GM19239 (cell line): ENCODE measurements at places on chromosomes 3 and 15.

DNA sequence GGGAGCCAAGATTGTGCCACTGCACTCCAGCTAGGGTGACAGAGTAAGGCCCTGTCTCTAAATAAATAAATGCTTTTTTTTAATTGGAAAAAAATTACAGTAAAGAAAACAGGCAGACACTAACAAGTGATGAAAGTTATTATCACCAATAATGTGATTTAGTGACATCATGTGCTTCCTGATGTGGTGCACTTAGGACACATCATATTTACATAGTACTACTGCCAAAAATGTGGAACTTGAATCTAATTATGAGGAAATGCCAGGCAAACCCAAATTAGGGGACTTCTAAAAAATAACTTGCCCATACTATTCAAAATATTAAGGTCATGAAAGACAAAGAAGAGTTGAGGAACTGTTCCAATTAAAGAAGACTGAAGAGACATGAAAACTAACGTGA lies 30.8 kb downstream of the MAP4 start:
- no peak for DNase-seq

GRCh38 chr3:171789759-171790505 lies 20.4 kb downstream of the PLD1 start:
- no peak for DNase-seq

DNA sequence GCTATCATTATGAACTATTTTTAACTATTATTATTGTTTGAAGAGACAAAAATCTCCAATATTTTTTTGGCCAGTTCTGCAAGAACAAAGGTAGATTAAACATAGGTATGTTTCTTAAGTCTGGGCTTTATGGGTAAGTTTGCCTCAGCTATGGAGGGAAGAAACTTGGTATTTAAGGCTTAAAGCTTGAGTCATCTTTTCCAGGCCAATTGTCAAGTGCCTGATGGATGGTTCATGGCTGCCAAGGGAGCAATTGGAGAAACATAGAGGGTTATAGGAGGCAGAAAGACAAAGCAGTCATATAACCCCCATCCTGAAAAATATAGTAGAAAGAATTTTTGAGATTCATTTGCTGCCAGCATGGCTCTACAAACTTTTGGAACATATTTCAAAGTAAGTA lies 7.2 kb upstream of the STAC start:
- no peak for DNase-seq

GRCh38 chr3:177946936-177947335 lies 589.3 kb upstream of the KCNMB2 start:
- no peak for DNase-seq

GRCh38 chr3:183158113-183158512 lies 4.4 kb downstream of the LAMP3 start:
- no peak for DNase-seq

DNA sequence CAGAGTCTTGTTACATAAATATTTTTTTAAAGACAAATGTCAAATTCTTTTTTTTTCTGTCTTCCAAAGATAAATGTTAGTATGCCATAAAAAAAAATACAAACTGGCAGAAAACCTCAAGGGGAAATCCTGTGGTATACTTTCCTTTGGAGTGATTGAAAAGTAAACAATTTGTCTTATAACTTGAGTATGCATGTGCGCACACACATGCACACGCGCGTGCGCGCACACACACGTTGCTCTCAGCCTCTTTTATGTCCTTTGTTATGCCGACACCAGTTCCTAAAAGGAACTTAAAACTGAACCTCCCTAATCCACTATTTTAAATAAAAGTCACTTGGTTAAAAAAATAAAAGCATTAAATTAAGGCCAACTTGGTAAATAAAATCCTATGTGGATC lies 58.1 kb downstream of the TGFBR2 start:
- DNase-seq, result no peak

- no peak for DNase-seq
Measured at GRCh38 chr3:101170062-101170771, 150.2 kb downstream of the IMPG2 start.

DNA sequence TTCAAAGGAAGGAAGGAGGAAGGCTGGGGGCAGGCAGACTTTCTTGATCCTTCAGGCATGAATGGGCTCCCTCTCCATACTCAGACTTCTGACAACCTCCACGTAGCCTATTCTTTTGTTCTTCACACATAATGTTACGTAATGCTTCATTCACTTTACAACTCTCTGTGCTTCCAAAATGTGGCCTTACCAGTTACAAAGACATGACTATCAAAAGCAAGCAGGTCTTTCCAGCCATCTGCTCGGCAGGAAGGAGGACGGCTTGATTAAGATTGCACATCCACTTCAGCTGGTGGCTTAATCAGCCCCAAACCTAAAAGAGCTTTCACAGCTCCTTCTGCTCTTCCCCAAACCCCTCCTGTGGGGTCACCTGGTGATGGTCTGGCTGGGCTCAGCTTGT lies 263.2 kb downstream of the XXYLT1 start:
- no peak for DNase-seq

GRCh38 chr3:108153451-108153981 lies 62.7 kb upstream of the CD47 start:
- no peak for DNase-seq

DNA sequence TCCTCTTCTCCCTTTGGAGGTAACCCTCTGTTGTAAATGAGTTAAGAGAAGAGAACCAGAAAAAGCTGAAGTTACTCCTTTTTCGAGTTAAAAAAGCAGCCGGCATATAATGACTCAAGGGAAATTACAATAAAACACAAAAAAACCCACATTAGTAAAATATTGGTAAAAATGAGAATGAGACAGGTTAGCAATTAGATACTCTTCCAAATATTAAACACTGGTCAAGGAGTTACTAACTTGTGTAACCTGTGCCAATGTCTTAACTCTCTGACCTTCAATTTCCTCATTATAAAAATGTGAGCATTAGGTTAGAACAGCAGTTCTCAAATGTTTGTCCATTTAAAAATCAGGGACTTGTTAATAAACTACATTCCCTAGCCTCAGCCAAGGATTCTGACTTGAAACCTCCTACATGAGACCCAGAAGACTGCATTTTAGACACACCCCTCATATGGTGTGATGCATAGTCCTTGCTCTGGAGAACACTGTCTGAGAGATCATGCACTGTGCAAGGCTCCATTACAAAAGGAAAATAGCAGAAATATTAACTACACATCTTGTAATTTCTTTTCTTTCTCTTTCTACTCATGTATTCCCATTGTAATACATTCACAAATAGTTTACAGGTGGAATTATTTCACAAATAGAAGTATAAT lies 42.7 kb upstream of the TOP2B start:
- DNase-seq, result no peak

DNA sequence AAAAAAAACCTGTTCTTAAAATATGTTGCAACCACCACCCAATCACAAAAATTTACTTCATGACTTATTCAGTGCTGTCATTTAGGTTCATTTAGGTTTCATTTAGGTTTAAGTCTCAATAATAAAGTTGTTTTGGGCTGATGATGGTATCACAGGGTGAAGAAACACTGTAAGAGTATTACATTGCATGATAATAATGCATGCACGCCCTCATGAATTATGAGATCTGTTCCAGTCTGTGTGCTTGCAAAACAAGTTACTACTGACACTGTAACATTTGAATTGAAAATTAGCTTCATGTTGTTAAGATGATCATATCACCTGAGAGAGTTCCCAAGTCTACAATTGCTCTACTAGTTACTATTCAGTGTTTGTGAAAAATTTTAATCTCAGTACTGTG lies at the start of gene AADACL2:
TSS of gene AADACL2 (plus strand) at position 315 of the 400 bp plus-strand sequence. CDS start 109 bp downstream, outside the sequence.
- no peak for DNase-seq

- no peak for DNase-seq
Measured at GRCh38 chr3:3110299-3110630, at the start of gene IL5RA. Gene IL5RA, minus strand, starts transcription at chr3:3110374. Its CDS starts 5,390 bp downstream, at chr3:3104984.

DNA sequence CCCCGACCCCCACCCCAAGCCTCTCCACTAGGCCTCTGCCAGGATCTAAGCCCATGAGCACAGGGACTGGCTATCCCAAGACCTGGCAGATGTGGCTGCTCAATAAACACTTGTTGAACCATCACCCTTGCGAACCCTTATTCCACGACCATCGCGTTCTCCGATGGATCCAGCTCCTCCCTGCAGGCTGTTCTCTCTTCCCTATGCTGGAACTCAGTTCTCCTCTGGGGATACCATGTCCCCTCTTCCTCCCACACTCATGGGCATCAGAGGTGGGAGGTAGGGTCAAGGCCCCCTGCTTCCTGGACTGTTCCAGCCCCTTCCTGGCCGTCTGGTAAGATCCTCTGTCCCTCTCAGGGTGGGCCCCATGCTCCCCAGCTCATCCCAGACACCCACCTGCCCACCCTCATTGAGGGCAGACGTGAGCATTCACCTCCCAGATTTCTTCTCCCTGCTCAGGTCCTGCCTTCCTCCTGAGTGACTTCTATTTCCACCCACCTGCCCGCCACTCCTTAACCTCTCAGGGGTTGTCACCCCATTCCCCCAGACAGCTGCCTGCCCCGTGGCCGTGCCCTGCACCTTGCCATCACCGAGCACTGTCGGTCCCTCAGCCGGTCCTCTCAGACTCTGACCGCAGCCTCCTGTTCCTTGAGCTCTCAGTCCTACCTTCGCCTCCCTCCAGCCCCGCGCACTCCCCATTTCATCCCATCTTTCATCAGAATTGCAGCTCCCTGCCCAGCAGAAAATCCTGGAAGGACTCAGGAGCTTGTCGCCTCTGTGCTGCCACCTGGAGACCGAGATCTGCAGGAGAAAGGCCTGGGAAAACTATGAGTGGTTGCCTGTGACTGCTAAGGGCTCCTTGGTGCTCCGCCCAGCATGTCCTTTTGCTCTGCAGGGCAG lies 42.0 kb downstream of the PML start:
- DNase-seq, result no peak
